ENCODE measurements at places on chromosomes 12 and 14.

DNA sequence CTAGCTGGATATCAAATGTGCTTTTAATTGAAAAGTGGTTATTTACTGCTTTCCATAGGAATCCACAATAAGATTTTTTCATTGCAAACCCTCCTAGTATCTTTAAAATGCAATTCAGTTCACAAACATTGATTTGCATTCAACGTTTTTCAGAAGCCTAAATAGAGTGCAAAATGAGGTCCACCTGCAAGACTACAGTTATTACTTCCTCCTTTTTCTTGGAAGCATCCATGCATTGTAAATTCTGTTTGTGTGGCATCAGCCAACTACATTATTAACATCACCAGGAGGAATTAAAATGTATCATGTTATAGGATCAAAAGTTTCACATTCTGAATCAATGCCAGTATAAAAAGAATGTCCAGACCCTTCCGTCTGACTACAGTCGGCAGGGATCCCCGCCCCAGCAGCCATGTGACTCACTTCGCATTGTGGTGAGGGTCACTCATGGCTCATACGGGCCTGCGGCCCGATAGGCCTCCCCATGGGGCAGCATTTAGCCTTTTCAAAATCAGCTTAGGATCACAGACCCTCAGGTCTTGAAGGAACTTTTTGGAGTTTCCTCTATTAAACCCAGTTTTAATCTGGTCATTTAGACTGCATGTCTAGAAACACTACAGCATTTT lies 46.3 kb downstream of the NTF3 start:
- no peak for DNase-seq

GRCh38 chr12:93153321-93153720 lies 224.2 kb upstream of the EEA1 start:
- no peak for DNase-seq

- no peak for DNase-seq
Observed at GRCh38 chr12:17949558-17950141, 140.3 kb downstream of the RERGL start.

GRCh38 chr12:81949841-81950308 lies 190.7 kb upstream of the PPFIA2 start:
- no peak for DNase-seq

GRCh38 chr14:99874306-99874705 lies 81.1 kb downstream of the EML1 start:
- no peak for DNase-seq

DNA sequence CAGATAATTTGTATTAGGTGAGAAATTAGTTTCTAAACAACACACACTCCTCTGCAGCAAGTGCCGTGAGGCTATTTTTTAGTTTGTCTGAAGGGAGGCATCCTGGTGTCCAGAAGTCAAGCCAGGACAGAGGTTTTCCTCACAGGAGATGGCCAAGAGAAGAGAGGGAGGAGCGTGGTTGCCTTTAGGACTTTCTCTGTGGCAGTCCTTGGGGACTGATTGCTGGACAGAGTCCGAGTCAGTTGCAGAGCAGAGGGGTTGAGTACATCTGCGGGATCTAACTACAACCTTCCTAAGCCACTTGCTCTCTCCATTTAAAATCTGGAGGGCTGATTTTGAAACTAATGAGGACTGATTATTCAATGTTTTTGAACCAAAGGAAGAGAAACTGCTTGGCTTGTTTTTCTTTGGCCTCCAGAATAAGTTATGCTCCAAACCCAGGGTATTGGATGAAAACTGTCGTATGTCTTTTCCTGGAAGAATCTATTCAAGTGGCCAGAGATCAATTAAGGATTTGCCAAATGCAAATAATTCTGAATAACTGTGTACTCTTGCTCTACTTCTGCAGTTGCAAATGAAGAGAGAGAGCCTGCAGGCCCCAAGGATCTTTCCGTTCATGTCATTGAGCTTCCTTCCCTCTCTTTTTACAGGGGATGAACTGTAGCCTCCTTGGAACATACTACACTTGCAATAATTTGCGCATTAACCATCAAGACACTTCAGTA lies 1.2 kb downstream of the SLCO1C1 start:
- DNase-seq, result no peak

DNA sequence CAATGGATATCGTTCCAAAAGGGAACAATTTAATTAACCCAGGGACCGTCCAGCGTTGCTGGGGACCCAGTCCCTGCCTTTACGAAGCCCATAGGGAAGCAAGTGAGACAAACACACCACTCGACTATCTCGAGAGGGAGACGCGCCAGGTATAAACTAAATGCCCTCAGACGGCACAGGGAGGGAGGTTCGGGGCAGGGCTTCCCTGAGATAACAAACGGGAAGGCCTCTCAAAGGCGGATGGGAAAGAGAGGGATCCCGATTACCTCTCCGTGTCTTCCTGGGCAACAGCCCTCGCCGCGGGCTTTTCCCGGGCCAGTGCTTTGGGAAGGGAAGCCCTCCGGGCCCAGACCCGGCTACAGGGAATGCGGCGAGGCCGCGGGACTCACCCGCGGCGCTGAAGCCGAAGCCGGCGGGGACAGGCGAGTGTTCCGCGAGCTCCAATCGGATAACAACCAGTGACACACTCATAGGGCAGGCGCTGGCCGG lies 390 bp downstream of the BRAP start:
- no peak for DNase-seq

GRCh38 chr14:42437809-42438208 lies 831.1 kb downstream of the LRFN5 start:
- no peak for DNase-seq

DNA sequence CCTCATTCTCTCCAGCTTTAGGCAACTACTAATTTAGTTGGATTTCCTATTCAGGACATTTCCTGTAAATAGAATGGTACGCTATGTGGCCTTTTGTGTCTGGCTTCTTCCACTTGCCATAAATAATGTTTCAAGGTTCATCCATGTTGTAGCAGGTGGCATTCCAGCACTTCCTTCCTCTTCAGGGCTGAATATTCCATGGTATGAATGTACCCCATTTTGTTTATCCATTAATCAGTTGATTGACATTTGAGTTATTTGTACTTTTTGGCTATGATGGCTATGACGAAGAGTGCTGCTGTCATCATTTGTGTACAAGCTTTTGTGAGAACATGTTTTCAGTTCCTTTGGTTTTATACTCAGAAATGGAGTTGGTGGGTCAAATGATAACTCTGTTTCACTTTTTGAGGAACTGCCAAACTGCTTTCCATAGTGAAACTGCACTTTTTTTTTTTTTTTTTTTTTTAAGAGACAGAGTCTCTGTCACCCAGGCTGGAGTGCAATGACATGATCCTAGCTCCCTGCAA lies 6.5 kb upstream of the CDK2AP1 start:
- no peak for DNase-seq

GRCh38 chr14:65623759-65624158 lies 211.2 kb downstream of the FUT8 start:
- DNase-seq, result no peak

- no peak for DNase-seq
Observed at GRCh38 chr12:132384916-132385774, 55.8 kb upstream of the GALNT9 start.

DNA sequence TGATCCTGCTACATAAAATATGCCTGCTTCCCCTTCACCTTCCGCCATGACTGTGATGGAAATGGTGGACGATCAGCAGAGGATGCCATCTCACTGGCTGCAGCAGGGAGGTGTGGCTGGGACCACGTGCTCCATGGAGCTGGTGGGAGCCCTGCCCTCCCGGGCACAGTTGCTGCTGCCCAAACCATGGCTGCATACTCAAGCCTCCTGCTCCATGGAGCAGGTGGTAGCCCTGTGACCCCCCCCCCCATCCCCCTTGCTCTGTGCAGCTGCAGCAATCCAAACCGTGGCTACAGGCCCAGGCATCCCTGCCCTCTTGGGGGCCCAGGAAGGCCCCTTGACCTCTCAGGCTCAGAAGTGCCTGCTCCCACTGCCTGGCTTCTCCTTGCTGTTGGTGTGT lies 597.5 kb upstream of the LMO3 start:
- no peak for DNase-seq

- no peak for DNase-seq
Observed at GRCh38 chr14:28875934-28876571, 109.5 kb downstream of the FOXG1 start.

GRCh38 chr12:28456934-28457710 lies 266.9 kb downstream of the CCDC91 start:
- DNase-seq, result no peak

- DNase-seq, result no peak
Observed at GRCh38 chr14:74297986-74298385, 4.7 kb downstream of the ABCD4 start.

DNA sequence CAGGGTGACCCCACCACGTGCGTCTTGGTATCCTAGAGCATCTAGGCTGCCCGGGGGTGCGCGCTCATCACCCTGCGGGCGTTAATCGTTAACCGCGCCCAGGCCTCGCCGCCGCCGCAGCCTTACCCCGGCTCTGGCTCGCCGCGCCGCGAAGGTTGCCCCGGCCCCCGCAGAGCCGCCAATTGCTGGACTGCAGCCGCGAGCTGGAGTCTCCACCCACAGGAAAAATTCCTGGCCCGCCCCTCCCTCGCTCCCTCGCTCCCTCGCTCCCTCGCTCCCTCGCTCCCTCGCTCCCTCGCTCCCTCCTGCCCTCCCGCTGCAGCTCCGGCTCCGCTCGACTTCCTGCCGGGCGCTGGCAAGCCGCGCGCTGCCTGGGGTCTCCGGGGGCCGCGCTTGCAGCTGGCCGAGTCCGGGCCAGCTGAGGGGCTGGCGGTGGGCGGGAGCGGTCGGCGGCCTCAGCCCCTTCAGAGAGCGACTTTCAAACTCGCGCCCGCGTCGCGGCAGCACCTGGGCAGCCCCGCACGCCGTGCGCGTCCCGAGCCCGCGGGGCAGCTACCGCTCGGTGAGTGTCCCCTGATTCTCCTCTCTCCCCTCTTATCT lies at the start of gene PLEKHG3:
Gene PLEKHG3, plus strand, starts transcription at position 282 of the 600 bp plus-strand sequence. CDS start 23,208 bp downstream, outside the sequence.
- DNase-seq, result no peak

- DNase-seq, result no peak
Observed at GRCh38 chr14:59207506-59207933, 19.1 kb downstream of the DAAM1 start.

GRCh38 chr14:76375484-76375883 lies 453 bp upstream of the ESRRB start:
- DNase-seq, result no peak

DNA sequence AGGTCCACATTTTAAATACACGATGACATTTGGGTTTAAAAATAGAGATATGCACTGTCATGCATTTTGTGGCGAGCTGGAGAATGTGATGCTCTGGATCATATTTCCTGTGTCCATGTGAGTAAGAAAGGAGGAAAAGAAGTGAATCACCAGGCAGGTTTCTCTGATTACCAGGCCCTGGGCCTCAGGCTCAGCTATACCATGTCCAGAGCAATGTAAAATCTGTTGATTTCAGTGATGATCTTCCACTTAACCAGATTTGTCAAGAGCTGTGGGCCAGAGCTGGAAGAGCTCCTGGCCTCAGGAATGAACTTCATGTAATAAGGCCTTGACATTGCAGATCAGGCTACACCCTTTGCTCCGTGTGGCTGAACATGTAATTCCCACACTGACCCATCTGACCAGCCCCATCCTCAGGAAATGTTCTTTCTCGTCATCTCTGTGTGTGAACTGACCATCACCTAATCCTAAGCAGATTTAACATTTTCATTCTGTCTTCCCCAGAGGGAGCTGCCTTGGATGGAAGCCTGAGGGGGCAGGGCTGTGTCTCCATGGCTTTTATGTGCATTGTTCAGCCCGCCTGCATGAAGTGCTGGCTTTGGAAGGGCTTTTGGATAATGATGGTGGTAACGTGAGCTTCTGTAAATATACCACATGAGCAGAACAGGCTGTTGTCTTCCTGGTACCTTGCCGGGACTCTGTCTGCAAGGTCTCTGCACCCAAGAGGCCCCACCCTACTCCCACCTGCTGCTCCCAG lies 54.5 kb downstream of the CRACR2A start:
- DNase-seq, result no peak

DNA sequence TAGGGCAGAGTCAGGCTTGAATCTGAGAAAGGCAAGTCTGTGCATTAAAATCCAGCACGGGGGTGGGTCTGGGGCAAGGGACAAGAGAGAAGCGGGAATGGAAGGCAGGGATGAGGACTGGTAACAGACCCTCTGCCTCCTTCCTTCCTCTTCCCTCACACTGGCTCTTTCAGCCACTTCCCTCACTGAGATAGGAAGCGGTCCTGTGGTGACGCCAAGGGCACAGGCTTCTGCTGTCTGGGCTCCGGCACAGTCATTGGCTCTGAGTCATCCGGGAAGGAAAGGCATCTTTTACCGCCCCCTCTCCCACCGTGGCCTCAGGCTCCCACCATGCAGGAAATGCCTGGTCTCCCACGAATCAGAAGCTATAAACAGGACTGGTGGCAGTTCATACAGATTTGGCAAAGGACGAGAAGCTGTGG lies 70.2 kb downstream of the ETV6 start:
- no peak for DNase-seq

GRCh38 chr12:18888047-18888446 lies 150.1 kb downstream of the CAPZA3 start:
- no peak for DNase-seq

DNA sequence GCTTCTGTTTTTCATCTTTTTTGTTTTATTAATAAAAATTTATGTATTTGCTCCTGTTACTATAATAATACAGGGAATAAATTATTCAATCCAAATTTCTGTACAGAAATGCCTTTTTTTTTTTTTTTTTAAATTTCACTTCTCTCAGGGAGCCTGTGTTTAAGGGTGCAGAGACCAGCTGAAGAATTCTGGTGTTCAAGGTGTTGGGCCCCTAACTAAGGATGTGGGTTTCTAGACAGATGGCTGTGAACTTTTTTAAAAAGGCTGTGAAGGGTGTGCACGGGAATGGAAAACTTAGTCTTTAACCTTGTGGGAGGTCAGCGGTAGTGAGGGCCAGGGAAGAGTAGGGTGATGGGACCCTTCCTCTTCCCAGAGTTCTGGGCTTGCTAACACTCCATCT lies 1.3 kb upstream of the DTX3 start:
- no peak for DNase-seq

- DNase-seq, result no peak
Observed at GRCh38 chr12:97800561-97800960, 338.0 kb downstream of the RMST start.

DNA sequence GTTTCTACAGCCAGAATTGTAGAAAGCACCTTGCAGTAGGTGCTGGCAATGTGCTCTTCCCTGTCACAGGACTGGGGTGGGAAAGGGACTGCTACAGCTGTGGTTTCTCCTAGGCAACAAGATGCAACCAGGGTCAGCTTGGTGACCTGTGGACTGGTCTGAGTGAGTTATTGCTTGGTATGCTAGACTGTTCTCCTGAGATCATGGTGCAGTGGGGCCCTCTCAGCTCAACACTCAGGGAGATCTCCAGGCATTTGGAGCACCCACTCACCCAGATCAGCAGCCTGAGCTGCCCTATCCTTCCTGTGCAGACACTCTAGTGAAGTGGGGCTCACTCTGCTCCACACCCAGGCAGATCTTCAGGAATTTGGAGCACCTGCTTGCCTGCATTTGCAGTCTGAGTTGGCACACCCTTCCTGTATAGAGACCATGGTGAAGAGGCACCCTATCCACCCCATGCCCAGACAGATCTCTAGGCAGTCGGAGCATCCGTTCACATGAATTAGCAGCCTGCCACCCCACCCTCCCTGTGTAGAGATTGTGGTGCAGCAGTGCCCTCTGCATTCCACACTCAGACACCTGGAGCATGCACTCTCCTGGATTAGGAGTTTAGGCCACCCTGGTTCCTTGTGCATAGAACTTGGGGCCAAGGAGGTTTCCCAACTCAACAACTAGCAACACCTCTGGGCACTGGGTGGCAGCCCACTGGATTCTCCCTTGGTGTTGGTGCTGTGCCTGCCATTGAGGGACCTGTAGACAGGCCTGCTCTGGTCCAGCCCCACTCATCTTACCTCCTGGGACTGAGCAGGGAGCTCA lies 3.8 kb upstream of the FAM186B start:
- DNase-seq, result no peak

- DNase-seq, result no peak
Observed at GRCh38 chr12:32983968-32984367, 87.4 kb upstream of the PKP2 start.

- DNase-seq, result peak; percentile 63
Observed at GRCh38 chr14:31124197-31124596, 83.4 kb downstream of the HECTD1 start.
